ENCODE measurements at places on chromosomes 4 and X.
A peak's percentile ranks its signal among the peaks of the same experiment; 100 is the strongest.

DNA sequence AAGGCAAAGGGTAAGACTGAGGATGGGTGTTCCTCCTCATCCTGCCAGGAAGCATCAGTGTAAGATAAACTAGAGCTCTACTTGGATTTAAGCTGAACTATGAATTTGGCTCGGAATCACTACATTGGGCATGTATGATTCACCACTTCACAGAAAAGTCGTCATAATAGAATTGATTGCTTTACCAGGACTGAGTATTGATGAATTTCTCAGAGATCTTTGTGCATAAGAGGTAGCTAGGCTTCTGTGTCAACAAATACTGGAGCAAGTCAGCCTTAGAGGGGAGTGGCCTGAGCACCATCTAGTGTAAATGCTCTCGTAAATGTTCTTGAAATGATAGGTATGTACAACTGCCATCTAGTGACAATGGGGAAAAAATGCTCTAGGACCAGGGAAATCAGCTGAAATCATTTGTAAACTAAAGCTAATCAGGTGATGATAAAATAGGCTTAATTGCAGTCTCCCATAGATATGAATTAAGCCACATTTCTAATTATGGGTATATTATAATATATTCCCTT, 309.5 kb upstream of the FMR1 start:
- peak; percentile 1 for DNase-seq

DNA sequence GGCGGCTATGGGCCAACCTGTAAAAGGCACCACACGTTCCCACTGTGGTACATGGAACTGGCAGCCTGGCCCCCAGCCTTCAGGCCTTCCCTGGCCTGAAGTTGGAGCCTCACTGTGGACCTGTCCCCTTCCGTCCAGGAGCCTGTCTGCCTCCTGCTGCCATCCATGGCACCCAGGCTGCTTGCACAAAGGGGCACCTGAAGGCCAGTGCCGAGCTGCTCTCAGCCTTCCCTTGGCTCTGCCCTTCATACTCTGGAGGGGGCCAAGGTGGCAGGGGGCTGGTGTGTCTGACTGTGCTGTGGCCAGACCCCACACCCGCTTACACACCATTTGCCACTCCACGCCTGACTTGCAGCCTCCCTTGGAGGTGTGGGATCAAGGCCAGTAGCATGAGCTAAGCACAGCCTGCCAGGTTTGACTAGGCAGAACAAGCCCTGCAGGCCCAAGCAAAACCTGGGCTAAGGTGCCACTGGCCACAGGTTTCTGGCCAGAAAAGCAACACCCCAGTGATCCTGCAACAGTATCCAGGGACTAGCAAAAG, 17.3 kb upstream of the GIMD1 start:
- DNase-seq: no peak

DNA sequence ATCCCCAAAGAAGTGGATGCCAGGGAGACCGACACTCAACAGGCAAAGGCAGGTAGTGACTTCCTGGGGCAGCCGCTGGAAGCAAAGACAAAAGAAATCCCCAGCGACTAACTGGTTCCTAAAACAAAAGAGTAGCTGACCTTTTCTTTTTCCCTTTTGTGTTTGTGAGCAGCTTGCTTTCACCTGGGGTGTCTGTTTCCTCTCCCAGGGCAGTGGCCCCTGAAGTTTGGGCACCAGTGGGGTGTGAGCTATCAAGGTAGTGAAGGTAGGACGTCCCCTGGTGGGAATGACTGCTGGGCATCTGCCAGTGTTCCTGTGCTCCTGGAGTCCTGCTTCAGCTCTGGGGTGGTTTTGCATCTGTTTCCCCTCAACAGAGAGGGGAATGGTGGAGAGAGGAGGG, 41.6 kb upstream of the STIM2 start:
- DNase-seq: no peak

DNA sequence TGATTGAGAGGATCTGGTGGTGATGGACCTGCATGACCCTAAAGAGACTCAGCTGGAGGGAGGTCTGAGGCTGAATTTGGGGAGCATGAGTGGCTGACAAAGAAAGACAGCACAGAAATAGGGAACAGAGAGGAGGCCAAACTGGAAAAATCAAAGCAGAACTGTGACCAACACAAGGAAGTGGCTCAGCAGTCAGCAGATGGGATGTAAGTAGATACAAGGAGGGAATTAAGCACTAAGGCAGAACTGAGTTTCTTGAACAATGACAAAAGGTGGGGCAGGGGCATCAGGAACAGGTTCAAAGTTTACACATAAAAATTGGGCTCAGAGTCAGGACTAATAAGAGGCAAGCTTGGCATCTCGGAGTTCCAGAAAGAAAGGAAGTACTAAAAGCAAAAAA, 144.3 kb upstream of the KLF3 start:
- no peak for DNase-seq

DNA sequence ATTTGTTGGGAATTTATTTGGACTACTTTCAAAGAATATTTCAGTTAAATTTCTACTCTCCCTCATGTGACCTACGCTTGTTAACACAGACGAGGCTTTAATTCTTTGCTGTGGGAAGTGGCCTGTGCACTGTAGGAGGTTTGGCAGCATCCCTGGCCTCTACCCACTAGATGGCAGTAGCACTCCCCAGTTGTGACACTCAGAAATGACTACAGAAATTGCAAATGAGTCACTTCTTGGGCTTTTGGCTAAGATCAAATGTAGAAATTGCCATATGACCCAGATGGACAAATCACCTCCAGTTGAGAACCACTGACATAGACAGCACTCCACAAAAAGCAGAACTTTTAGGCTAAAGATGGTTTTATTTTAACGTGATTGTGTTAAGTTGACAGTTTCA, 22.1 kb downstream of the PIR start:
- DNase-seq: peak; percentile 66

DNA sequence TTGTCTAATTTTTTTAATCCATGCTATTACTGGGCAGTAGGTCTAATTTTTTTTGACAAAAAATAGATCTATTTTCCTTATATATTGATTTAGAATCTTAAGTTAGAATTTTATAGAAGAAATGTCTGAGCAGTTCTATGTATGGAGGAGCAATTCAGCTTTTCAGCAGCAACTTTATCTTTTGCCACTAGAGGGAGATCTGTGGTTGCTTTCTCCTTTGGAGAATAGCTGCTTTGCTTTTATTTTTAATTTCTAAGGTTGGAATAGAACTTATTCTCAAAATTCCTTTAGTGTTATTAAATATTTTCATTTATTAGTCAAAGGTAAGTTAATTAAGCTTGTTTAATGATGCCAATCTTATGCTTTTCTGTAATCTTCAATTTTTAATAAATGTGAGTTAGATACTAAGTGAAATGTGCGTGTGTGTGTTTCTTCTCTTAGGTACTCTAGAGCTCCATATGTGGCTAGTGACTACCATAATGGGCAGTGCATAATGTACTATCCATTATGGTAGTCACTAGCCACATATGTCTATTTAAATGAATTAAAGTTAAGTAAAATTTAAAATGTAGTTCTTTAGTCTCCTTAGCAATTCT, 29.3 kb downstream of the FAM199X start:
- DNase-seq: peak; percentile 36

DNA sequence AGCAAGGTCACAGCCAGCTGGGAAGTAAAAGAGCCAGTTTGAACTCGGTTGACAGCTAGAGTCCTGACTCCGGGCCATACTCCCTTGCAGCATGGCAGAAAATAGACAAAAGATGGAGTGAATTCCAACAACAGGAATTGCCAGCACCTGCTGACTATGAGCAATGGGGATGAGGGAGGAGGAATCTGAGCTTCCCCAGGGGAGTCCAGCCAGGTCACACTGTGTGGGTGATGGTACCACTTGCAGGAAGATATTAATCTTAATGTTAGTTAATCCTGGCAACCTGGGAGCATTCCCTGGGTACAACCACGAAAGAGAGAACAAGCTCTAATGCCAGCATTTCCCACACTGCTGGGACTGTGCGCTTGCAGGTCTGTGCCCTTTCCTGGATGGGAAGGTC, 48.1 kb upstream of the S100G start:
- no peak for DNase-seq

DNA sequence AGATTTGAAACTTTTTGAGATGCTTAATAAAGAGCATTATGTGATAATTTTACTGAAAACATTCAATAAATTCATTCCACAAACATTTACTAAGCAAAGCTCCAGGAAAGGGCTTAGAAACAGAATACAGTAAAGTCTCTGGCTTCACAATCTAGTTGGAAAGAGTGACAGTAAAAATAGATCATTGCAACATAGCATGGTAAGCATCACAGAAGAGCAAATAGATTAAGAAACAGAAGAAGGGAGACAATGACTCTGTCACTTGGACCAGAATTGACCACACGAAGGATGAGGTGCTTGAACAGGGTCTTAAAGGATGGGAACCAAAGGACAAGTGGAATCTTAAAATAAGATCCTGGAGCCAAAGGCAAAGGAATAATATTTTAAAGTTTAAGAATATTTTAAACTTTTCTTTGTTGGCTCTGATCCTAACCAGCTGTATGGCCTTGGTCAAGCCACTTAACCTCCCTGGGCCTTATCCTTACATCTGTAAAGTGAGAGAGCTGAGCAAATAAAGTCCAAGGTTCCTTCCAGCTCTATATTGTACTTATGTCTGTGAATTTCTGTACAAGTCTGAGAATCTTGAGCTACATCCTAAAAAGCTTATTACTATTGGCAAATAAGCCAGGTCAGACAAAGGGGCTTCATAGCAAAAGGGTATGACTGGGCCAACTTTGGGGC, 33.9 kb downstream of the SEC24D start:
- no peak for DNase-seq

DNA sequence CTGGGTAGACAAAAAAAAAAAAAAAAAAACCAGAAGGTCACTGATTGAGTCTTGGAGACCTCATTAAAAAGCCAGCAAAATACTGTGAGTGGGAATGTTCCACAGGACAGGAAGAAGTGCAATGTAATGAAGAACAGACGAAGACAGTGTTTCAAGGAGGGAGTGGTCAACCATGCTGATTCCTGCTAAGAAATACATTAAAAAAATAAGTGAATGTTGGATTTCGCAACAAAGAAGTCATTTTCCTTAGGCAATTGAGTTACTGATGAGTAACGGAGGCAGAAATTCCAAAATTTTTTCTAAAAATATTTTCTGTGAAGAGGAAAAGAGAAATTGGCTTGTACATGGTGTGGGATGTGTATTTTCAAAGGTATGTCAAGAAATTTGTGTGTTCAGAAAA, 94.3 kb upstream of the FAM47B start:
- DNase-seq: no peak

DNA sequence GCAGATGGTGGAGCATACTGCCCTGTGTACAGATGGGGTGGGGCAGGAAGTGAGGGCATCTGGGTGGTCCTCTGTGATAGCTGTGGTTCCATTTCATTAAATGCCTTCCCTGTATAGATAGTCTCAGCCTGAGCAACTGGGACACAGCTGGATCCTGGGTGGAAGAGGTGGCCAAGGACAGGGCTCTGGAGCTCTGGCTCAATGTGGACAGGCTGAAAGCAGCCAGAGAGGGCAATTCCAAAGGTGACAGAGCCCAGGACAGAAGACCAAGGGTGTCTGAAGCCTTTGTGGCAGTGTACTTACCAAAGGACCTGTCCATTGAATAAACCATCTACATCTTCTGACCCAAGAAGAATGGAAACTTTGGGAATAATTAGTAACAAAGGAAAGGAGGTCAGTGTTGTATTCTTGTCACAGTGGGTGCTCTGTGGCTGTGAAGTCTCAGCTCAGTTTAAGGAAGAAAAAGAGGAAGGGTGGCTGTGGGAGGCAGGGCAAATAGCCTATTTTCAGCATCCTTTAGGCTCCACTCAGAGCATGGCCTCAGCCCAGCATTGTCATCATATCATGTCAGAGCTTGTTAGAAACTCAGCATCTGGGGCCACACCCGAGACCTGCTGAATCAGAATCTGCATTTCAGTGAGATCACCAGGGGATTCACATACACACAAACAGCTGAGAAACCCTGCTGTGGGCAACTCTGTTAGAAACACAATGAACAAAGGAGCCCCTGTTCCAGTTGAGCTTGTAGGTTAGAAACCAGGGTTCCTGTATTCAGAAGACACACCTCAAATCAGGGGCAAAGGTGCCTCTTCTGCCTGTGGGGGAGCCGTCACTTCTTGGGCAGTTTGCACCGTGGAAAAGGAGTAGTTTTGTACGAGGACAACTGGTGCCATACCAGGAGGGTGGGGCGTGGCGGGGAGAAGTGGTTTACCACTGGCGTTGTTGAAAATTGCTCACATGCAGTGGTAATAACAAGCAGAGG, 168.6 kb downstream of the PTTG2 start:
- DNase-seq: no peak

GRCh38 chrX:38649221-38649620, 87.9 kb downstream of the TSPAN7 start:
- no peak for DNase-seq

- no peak for DNase-seq
Measured at GRCh38 chr4:15427161-15427560, 672 bp upstream of the C1QTNF7 start.

GRCh38 chrX:98338544-98338943, 1454.8 kb downstream of the RPA4 start:
- DNase-seq: no peak

GRCh38 chr4:93313197-93313596, 515.4 kb upstream of the ATOH1 start:
- DNase-seq: no peak

- DNase-seq: no peak
Measured at GRCh38 chr4:107210450-107211239, 174.5 kb upstream of the DKK2 start.

- no peak for DNase-seq
Measured at GRCh38 chr4:71275570-71275969, 63.2 kb upstream of the SLC4A4 start.

- no peak for DNase-seq
Measured at GRCh38 chrX:139202742-139203420, 327.7 kb upstream of the F9 start.

DNA sequence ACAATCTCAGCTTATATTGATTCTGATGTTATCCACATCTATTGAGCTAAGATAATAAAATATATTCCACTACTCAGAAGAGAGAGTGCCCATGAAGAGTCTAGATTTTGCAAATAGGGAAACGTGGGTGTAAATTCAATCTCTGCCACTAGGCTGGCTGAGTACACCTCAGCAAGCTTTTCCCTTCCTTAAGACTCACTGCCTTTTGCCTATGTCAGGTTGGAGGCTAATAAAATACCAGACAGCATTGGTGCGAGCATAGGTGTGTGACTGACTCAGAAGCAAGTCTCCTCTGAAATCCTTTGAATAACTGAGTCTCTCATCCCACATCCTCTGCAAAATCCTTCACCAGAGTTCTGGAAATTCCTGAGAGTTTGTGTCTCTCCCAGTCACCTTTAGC, 405.4 kb upstream of the CPEB2 start:
- no peak for DNase-seq

DNA sequence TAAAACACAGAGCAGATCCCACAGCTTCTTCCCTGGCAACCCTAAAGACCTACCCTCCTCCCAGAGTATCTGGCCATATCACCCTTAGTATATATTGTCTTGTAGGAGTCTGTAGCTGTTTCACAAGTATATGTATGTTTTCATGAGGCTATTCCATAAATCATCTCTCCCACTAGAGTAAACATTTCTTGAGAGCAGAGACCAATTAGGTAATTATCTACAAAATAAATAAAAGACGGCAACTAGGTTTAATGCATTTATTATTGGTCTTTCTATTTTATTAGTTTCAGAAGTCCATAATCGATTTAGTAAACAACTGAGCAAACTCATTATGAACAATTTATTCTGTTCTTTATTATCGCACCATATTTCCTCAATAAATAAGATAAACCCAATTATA, 7.0 kb downstream of the ACOT9 start:
- no peak for DNase-seq

GRCh38 chr4:128349921-128350320, 62.3 kb upstream of the PGRMC2 start:
- DNase-seq: no peak

GRCh38 chrX:116409219-116409618, 27.2 kb upstream of the SLC6A14 start:
- no peak for DNase-seq

Data from cerebellar cortex (tissue), 1 donor.